ENCODE measurements at places on chromosomes 2 and 18.

DNA sequence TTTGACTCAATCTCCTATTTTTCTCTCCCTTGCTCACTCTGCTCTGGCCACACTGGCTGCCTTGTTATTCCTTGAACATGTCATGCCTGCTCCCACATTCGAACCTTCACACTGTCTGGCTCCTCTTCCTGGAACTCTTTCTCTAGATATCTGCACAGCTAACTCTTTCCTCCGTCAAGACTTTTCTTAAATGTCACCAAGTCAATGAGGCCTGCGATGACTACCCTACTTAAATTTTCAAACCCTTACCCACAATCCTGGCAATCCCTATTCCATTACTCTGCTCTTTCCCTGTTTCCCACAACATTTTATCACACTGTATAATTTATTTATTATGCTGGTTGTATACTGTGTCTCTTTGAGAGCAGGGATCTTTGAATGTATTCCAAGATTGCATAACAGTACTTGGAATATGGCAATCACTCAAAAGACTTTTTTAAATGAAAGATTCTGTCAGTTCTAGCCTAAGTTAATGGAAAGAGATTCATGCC, 206.2 kb downstream of the SRBD1 start:
- DNase-seq, result peak; percentile 80

DNA sequence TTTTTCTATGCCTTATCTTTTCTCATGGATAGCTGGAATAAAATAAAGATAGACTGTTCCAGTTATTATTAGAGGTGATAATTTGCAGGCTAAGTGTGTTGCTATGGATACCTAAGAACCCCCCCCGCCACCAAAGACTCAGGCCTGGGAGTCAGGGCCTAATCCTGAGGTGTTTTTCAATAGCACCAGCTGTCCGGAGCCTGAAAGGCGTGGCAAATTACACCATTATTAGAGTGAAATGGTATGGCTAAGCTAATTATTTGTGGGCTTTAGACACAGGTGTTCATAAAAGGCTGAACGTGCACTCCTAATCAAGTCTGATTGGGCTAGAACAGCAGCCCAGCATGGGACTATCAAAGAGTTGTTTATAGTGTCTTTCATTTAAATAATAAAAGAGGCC, 293.2 kb upstream of the DCC start:
- DNase-seq, result no peak

DNA sequence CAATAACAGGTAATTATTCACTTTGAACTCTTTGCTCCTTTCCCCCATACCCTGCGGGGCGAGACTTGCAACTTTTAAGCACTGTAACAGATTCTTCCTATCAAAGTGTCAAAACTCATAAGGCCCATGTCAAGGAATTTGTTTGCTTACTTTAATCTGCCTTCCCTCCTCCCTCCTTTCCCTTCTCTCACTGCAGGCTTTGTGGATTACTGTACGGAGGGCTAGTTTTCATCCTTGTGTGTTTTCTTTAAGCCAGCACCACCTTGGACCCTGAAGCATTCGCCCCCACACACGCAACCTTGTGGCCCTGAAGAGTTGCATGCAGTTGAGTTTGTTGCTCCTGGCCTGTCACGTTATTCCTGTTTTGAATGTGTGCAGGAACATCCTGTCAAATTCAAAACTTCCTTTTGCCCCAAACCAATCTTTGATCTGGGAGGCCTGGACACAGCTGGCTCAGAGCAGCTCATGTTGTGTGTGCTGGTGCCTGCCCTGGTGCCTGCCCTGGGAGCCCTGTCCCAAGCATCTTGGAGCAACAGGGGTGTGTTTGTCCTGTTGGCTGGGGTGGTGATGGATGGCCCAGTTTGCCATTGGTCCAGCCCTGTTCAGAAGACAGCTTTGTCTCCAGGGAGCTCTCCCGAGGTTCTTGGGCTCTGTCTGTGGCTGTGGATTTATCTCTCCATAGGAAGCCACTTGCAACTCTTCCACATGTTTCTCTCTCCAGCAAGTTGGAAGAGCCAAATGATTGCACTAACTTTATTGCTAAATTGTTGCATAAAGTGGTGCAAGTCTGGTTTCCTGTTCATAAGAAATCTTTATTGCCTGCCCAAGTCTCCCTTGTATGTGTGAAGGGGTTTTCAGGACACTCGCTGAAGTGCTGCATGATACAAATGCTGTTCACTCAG, 199.6 kb downstream of the VAPA start:
- peak; percentile 84 for DNase-seq

DNA sequence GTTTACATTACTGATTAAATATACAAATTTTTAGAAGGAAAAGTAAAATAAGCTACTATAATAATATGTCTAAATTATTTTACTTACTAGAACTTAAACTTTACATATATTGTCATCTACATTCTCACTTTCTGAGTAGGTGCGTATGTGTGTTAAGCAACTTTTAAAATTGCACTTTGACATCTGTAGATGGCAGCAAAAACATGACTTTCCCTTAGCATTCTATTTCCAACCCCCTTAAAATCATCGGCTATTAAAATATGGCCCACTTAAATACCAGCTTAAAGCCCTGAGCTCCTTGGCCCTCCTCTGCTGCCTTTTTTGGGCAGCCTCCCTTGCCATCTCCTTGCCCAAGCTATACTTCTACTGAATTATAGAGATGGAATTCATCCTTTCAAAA, 78.0 kb downstream of the UPP2 start:
- peak; percentile 21 for DNase-seq

GRCh38 chr2:152875701-152876695, 157.6 kb downstream of the ARL6IP6 start:
- peak; percentile 79 for DNase-seq
